ENCODE measurements at places on chromosomes 5 and 9.

GRCh38 chr5:1901061-1901460, 18.3 kb upstream of the IRX4 start:
- DNase-seq: no peak

DNA sequence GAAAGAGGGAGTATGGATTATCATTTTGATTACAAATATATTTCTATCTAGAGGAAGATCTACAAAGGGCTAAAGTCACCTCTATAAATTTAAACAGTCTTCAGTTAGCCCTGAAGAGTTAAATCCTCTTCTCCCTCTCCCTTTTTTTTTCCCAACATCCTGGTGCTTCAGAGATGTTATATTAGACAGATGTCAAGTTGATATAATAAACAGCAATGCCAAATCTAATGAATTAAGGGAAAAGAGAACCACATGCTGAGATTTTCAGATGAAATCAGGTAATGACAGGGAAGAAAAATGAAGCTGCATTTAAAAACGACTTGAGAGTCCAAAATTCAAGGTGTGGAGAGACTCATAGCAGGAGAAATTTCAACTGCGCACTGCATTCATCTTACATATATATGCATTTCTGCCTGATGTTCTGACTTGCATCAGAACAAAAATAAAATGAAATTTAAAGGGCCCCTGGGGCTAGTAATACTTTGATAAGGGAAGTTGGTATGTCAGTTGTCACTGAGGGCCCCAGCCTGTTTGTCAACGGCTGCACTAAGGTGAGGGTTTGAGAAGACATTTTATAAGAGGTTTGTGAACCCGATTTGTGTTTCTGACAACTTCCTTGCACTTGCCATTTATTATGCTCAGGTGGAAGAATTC, 338.9 kb upstream of the PANK3 start:
- DNase-seq: no peak

DNA sequence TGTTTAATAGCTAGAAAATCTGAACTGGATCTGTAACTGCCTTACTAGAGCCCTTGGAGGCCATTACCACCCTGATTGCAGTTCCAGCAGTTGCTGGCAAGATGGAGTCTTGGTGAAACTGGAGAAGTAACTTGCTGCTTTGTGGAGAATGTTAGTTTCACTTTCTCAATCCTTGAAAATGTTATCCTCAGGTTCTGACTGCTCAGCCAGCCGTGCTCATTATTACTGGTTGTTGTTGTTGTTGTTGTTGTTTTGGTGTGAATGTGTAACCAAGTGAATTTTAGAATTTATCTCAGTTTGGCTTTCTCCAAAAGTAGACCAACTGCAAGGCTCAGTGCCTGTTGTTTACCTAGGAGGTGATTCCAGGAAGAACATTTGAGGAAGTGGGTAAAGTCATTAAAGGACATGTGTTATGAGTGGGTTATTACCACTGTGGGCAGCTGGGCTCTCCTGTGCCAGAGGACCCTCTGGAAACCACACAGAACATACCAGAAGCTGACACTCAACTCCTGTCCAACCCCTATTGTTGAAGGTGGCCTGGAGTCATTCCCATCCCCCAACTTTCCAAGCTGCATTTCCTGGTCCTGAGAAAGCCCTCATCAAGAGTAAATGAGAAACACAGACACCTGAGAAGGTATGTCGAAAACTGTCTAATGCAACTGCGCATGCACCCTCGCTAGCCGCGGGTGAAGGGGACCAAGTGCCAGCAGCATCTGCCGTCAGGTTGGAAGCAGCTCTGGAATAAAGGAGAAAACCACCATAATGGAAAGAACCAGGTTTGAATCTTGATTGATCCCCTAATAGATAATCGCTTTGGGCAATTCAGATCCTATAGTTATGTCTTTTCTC, 111.6 kb downstream of the CMYA5 start:
- no peak for DNase-seq

DNA sequence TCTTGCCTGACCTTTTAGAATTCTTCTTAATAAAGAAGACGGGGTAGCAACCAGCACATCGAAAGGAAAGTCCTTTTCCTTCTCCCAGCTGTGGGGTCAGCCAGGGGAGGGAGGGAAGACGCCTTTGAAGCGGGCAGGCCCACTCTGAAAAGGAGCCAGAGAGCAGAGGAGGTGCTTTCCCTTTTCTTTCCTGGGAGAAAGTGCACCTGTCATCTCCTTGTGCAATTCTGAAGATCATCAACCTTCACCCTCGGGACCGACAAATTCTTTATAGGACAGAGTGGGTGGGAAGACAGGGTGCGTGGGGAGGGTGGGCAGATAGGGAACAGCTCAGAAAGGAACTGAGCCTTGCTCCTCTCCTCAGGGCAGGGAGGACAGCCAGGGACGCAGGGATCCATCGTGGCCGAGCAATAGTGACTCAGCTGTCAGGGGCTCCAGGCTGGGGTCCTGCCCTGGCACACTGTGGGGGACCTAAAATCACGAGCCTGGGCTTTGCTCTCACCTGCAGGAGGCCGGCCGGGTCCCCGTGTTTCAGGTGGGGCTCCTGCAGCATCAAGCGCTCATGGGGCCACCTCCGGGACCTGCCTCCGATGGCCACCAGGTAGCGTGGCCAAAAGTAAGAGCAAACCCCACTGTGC, 141.0 kb downstream of the OLFM1 start:
- DNase-seq: no peak

DNA sequence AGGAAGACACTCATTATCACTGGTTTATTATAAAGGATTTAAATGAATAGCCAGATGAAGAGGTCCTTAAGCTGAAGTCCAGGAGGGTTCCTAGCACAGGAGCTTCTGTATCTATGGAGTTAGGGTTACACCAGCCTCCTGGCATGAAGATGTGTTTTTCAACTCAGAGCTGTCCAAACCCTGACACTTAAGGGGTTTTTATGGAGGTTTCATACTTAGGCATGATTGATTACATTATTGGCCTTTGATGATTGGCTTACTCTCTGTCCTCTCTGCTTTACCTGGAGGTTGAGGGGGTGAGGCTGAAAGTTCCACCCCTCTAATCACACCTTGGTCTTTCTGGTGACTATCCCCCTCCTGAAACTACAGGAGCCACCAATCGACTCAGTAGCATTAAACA, 84.9 kb upstream of the ZNF169 start:
- no peak for DNase-seq

DNA sequence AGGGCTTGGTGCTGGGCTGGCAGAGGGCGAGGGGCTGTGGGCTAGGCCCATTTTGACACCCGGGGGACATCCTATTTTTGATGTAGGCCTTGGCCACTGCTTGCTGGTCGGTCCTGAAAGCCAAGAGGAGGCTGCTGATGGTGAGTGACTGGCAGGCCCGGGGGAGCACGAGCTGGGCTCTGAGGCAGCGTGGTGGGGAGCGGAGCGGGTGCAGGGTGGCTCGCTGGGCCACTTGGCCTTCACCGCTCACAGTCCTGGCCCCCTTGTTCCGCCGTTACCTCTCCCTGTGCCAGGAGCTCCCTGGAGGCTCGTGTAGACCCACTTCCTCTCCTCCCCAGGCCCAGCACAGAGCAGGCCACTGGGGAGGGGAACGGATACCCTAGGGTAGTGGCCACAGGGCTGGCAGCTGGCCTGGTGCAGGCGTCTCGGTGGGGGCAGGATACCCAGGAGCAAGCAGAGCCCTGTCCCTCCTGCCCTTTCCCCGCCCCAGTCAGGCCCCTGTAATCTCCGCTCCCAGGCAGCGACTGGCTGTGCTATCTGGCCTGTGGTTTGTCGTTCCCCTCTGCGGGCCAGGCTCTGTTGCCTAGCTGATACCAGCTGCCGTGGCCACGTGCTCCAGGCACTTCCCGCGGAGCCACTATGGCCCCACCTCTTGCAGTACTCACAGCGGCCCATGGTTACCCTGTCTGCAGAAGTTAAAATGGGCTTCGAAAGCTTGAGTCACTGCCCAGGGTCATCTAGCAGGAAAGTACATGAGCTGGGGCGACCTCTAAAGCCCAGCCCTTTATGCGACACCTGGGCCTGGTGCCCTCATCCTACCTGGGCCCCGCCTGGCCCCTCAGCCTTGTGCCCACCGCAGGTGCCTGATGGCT, 11.7 kb upstream of the DOLPP1 start:
- peak; percentile 80 for DNase-seq

- no peak for DNase-seq
Observed at GRCh38 chr9:40927851-40928802, 200.4 kb downstream of the FOXD4L6 start.

GRCh38 chr5:69531406-69531801, 28.6 kb upstream of the GTF2H2C start:
- no peak for DNase-seq

DNA sequence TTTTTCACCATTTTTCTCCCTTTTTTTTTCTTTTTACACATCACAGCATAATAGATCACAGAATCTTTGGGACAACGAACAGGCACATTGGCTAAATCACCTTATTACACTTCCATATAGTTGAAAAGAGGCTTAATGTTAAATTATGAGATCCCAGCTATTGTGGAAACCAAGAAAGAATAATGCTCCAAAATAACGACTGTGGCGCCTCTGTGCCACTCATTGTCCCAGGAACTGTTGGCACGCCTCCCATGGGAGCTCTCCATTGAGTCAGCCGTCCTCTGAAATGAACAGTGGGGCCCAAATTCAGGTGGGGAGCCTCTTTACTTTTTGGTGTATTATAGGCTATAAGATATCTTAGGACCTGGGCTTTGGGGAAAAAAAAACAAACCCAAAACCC, 82.2 kb upstream of the NFIB start:
- DNase-seq: no peak

DNA sequence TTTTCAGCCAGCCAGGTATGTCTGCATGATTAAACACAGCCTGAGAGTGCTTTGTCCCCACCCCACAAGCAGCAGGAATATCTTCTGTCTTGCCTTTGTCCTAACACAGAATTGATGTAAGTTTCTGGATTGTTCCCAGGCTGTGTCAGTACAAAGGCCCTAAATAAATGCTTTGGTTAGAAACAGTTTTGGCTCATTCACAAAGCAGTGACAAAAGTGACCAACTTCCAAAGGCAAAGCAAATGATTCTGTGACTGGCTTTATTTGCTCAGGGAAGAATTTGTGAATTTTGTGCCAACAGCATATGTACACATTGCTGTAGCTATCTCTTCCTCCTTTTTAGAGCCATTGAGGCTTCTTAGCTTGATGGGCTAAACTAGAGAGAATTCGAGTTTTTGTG, 133.7 kb downstream of the PLPPR1 start:
- DNase-seq: no peak

DNA sequence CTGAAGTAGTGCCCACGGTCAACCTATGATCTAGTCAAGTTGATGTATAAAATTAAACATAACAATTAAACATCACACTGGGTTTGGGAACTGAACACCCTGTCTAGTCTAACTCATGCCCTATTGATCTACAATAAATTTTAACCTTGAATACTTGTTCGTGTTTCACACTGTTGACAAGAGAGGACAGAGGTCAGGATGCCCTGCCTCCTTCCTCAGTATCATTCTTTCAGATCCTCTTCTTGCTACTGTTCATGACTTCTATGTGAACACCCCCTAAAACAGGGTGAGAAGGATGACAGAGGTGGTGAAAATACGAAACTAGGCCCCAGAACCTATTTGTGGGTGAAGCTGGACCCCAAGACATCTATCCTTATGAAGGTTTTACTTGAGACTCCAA, 8.1 kb upstream of the MAT2B start:
- no peak for DNase-seq

GRCh38 chr9:76004526-76004925, 114.1 kb downstream of the PCSK5 start:
- DNase-seq: no peak

- DNase-seq: no peak
Observed at GRCh38 chr9:99066571-99066970, 38.3 kb upstream of the TGFBR1 start.

GRCh38 chr9:26193237-26193636, 515.0 kb upstream of the TUSC1 start:
- DNase-seq: no peak

DNA sequence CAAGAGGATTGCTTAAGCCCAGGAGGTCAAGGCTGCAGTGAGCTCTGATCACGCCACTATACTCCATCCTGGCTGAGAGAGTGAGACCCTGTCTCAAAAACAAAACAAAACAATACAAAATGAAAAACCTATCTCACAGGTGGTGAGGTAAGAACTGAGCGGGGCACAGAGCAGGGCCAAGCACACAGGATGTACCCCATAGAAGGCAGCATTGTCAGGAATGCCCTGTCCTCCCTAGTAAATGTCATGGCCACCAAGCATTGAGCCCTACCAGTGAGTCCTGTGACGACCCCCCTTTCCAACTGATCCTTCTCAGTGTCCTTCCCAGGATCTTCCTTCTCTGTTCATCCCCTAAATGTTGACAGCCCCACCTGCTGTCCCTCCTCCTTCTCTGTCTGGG, 44.6 kb upstream of the ALDH1B1 start:
- no peak for DNase-seq

DNA sequence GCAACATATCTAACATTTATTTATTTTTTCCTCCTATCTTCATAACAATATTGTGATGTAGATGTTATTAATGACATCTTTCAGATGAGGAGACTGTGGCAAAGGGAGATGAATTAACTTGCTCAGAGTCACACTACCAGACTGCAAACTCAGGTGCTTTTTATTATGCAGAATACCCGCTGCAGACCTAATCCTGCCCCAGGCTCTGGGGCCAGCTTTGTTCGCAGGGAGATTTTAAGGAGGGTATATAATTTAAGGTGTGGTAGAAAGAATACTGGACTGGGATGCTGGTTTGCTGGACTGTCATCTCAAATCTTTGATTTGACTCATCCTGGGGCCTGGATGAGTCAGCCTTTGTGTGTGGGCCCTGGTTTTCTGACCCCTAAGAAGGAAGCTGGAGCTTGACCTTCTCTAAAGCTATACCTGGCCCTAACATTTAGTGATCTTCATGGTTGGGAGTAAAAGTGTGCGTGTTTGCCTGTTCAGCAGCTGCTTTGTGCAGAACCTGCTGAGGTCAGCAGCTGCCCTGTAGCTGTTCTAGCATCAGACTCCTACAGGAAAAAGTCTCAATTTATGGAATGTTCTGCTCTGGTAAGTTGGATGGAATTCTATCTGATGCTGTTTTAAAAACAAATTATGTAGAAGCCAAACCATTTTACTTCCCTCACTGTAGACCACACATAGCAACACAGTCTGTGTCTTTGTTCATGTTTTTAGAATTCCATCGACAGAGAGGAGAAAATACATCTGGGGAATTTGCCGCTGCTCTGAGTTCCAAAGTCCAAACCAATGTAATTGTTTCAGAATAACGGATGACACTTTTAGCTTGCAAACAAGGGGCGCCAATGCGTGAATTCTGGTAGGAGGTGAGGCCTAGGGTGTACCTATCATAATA, 4.5 kb downstream of the SLC36A1 start:
- no peak for DNase-seq

DNA sequence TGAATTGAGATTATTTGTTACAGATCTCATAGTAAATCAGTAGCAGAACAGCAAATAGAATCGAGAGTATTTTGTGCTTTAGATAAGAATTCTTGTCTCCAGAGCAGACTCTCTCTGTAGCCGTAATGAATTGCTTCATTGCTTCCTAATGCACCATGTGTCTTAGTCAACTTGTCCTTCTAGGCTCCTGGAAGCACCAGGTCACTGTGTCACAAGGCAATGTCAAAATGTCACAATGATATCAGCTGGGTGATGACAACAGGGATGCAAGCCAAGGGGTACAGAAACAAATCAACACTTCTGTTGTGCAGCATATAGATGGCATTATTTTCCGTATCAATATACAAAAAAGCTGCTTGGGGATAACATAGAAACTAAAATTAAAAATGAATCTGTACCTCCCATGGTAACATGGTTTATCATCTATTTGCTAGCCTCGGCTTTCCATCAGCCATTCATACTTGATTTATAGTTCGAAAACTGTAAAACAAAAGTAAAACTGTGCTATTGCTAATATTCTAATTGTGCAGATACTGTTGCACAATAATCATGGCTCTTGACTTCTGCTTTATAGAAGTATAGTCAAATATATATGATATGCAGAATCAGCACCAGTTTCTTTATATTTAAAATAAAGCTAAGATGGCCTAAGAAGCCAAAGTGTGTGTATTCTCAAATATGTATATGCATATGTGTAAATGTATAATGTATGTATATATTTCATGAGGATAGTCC, 435.9 kb upstream of the TLE4 start:
- no peak for DNase-seq
